ENCODE measurements at places on chromosomes 2 and 18.

DNA sequence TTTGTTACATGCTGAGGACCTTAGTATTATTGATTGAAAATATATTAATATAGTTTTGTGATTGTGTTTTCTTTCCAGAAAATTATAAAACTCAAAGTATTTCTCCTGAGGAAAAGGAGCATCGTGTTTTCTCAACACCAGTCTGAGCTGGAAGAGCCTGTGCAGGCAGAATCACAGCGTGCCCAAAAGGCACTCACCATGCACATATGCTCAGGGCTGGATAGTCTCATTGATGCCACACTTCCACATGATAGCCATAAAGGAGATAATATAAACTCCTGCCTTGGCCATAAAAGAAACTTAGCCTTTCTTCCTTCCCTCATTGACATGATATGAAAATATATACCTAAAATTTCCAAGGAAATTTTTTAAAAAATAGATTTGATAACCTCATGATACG, 4.0 kb downstream of the PDE1A start:
- DNase-seq = no peak

DNA sequence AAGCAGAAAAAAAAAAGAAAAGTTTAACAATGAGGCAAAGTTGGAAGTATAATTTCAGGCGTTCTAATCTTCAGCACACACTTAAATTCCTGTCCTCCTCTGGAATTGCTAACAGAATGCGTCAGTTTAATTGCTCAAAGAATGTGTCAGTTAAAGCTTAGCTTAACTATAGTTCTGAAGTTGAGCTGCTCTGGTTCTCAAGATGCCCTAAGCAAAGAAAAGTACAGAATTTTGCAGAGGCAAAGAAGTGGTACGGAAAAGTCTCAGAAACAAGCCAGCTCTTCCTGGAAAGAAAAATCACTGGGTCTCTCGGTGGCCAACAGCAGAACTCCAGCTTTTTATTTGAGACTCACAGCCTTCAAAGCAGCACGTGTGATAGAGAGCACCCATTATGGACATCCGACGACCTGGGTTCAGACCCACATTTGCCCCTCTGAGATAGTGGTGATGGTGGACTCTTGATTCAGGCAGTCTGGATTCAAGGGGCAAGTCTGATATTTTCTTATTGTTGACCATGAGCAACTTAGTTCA, 22.2 kb upstream of the MYO3B start:
- no peak for DNase-seq

GRCh38 chr2:85585781-85586105, 1.5 kb downstream of the VAMP5 start:
- DNase-seq = no peak

DNA sequence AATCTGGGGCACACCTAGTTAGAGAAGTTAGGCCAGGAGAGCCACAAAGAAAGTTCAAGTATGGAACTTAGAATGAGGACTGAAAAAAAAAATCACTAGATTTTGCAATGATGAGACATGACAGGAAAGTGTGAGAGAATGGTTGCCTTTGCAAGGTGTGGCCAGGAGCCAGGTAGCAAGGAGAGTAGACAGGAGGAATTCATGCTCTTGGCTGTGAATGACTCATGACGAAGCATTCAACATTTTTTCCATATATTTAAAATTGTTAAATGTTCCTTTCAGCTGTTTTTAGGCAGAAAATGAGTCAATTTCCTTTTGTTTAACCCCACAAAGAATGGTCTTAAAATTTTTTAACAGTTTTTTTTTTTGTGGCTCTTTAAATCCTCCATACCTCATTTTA, 636.9 kb downstream of the PLCL1 start:
- DNase-seq = no peak

- no peak for DNase-seq
These were observed 154.1 kb downstream of the SH3BP4 start for GRCh38 chr2:235105821-235106359.

- no peak for DNase-seq
These were observed 10.6 kb upstream of the CHRNA1 start for GRCh38 chr2:174774886-174775285.

All from skeletal muscle cell (primary cell).